LoVo (cell line): ENCODE measurements at places on chromosomes 16 and 17.
A peak's percentile ranks its signal among the peaks of the same experiment; 100 is the strongest.

DNA sequence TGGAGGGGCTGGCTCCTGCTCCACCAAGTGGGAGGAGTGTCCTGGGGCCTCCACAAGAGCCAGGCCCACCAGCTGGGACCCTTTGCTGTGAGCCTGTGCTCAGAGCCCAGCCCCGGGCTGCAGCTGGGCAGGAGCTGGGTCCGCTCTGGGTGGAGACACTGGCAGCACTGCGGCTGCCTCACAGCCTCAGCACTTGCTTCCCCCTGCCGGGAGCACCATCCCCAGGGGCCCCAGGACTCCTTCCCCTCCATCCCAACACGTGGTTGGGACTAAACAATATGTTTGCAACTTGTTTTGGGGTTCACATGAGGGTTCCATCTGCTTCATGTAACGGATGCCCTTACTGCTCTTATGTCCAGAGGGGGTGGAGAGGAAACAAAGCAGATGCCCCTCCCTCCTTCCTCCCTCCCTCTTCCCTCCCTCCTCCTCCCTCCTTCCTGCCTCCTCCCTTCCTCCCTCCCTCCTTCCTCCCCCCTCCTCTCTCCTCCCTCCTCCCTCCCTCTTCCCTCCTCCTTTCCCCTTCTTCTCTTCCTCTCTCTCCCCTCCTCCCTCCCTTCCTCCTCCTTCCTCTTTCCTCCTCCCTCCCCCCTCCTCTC is 16.3 kb upstream of the CBFA2T3 start:
- DNase-seq = no peak

DNA sequence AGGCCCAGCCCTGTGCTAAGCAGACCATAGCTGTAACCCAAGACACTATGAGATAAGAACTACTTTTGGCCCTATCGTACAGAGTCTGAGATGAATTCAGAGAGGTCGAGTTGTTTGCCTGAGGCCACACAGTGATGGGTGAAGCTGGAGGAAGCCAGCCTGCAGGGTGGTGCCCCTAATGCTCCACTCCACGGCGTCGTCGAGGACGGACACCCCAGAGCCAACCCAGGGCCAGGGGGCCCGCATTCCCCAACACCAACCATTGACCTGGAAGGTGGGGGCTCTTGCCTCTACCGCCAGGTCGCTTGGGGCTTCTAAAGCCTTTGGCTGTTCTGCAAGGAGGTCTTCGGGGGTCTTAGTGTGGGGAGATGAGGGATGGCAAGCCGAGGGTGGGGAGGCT is 84.1 kb downstream of the IRF8 start:
- no peak for DNase-seq

GRCh38 chr17:33832262-33832661 is 422.8 kb upstream of the CCL2 start:
- DNase-seq = no peak

GRCh38 chr17:2906901-2907300 is 110.7 kb downstream of the RAP1GAP2 start:
- DNase-seq = no peak

GRCh38 chr17:5391678-5392077 is 27.8 kb downstream of the NUP88 start:
- DNase-seq = no peak

DNA sequence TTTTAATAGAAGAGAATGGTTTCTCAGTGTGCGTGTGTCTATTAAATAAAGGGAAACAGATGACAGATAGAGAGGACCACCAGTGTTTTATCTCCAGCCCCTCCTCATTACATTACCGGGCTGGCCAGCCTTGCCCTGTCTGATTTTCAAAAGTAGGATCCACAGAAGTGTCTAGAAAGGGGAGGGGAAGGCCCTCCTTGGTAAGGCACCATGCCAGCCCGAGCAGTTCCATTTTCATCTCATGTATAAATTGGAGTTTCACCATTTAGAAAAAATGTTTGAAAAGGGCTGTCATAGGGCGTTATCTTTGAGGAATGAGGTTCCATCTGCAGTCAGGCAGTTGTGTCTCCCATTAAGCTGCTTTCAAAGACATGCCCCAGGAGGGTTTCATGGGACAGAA is 96.7 kb downstream of the SOCS1 start:
- no peak for DNase-seq

DNA sequence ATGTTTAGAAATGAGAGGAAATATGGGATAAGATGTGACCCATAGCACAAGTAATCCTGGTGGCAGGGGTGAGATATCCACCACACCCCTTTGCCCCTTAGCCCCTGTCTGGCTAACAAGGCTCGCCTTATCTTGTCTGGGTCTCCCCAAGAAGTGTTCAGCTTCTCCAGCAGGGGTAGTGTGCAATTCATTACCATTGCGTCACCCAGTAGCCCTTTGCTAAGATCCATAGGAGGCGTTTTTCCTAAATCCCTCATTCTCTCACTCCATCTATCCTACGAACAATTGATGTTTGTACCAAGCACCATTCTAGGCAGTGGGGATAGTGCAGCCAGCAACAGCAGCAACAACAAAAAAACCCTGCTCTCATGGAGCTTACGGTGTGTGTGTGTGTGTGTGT is 30.8 kb downstream of the CCDC42 start:
- no peak for DNase-seq

DNA sequence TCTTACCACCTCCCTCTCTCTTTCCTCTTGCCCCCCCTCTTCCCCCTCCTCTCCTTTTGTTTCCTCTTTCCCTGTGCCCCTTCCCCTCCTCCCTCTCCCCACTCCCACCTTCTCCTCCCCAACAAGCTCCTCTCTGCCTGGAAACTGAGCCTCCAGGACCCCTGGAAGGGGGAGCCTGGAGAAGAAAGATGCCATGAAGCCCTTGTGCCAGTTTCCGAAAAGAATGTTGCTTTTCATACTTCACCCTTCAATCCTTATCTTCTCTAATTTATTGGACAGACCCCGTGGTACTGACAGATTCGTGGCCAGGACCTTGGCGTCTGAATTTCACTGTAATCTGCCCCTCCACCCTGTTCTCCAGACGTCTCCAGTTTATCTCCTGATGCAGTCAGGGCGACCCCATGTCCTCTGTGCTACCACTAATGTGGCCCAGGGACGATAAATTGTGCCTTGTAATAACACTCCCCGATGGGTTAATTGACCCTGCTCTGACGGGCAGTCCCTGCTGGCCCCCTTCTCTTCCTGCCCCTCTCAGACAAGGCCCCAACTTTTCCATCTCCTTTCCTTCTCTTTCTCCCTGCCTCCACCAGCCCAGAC is 138.4 kb upstream of the GSE1 start:
- no peak for DNase-seq

- no peak for DNase-seq
Measured at GRCh38 chr16:53537626-53538025, 34.6 kb upstream of the AKTIP start.

GRCh38 chr16:11014136-11014535 is 69.8 kb downstream of the CLEC16A start:
- DNase-seq = no peak

GRCh38 chr17:39591958-39592954 is 15.5 kb downstream of the NEUROD2 start:
- DNase-seq = peak; percentile 59

- no peak for DNase-seq
Measured at GRCh38 chr16:49919327-49919726, 63.4 kb upstream of the ZNF423 start.

GRCh38 chr16:27636453-27637240 is 86.7 kb downstream of the KATNIP start:
- no peak for DNase-seq

GRCh38 chr17:28326114-28326513 is 7.1 kb downstream of the TMEM97 start:
- DNase-seq = no peak

GRCh38 chr16:26532456-26532855 is 534.3 kb upstream of the C16orf82 start:
- no peak for DNase-seq

DNA sequence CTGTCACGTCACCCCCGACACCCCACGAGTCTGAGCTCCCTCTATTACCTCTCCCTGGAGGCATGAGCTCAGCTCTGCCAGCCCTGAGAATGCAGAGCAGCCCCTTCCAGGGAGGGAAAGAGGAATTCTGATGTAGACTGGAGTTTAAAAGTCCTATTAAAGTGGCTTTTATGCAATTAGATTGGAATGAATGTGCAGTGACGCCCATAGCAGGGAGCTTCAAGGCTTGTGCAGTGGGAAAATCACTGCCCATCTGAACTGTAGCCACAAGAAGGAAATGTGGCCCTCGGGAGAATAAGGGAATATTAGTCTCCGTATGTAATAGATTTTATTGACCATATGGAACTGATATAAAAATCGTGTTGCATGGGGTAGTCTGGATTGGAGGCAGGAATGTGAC is 66.9 kb downstream of the ZNF423 start:
- DNase-seq = no peak

DNA sequence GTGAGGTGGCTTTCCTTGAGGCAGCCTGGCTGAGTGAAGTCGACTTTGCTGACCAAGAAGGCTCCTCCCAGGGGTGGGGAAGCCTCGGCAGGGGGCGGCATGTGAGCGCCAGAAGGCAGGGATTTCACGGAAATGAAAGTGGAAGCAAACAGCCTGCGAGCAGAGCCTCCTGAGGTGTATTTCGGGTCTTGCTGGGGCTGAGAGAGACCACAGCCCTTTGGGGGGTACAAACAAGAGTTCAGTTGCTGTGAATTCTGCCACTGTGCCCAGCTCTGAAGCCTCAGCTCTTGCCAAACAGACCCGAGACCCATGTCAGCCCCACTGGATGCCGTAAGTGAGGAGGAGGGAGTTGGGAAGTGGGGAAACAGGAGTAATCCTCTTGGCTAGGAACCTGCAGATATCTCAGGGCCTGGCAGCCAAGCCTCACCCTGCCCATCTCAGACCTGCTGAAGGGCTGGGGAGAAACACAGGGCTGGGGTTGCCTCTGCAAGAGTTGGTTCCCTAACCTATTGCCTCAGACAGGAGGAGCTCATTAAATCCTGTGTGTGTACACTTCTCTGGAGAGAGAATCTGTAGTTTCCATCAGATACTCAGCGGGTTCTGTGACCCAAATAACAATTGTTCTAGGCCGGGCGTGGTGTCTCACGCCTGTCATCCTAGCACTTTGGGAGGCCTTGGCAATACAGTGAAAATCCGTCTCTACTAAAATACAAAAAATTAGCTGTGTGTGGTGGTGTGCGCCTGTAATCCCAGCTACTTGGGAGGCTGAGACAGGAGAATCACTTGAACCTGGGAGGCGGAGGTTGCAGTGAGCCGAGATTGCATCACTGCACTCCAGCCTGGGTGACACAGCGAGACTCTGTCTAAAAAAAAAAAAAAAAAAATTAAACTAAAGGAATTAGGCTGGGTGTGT is at the start of gene IFI35:
Gene IFI35, plus strand, starts transcription at position 146 of the 913 bp plus-strand sequence. Its CDS starts 164 bp downstream, at position 310.
- peak; percentile 85 for DNase-seq

DNA sequence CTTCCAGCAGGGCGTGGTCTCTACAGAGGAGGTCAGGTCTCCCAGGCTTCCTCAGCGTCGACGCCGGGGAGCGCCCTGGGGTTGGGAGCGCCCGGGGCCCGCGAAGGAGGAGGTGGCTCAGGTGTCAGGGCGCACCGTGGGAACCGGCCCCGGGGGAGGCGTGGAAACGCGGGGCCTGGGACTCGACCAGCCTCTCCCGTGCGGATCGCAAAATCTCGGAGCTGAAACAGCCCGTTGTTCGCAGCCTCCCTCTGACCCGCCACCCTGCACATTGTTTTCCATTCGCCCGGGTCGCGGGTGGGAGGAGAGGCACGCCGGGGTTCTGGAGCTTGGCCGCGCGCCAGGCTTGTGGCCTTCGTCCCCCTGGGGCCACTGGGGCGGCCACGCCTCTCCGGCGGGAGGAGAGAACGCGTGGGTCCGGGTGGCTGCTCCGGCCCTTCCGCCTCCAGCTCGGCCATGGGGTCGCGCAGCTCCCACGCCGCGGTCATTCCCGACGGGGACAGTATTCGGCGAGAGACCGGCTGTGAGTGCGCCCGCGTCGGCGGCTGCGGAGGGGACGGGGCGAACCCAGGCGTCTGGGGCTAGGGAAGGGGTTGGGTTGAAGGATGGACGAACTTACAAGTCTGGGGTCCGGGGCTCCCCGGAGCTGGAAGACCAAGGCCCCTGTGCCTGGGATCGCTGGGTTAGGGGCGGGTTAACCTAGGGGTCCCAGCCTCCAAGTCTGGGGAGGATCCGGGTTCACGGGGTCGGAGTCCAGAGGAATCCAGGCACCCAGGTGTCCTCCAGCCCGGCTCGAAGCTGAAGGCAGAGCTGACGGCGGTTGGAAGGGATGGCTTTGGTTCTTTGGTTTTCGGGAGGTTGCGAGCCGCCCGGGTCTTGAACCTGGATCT is at the start of gene CHP2:
Gene CHP2, plus strand, starts transcription at position 433 of the 890 bp plus-strand sequence. Its CDS starts 24 bp downstream, at position 457.
- no peak for DNase-seq

GRCh38 chr16:85164838-85165516 is 52.7 kb upstream of the CIBAR2 start:
- no peak for DNase-seq

- no peak for DNase-seq
Measured at GRCh38 chr16:64470916-64471315, 650.9 kb downstream of the CDH11 start.

DNA sequence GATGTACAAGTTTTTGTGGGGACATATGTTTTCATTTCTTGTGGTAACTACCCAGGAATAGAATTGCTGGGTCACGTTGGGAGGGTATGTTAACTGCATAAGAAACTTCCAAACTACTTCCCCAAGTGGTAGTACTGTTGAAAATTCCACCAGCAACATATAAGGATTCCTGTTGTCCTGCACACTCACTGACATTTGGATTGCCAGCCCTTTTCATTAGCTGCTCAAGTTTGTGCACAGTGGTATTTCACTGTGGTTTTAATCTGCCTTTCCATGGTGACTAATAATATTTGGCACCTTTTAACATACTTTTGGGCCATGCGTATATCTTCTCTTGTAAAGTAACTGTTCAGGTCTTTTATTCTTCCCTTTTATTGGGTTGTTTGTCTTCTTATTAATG is 103.3 kb downstream of the GNAO1 start:
- DNase-seq = no peak

GRCh38 chr17:22692066-22692805 is 999.9 kb downstream of the KCNJ18 start:
- no peak for DNase-seq

GRCh38 chr17:72271603-72272002 is 150.8 kb downstream of the SOX9 start:
- DNase-seq = no peak

DNA sequence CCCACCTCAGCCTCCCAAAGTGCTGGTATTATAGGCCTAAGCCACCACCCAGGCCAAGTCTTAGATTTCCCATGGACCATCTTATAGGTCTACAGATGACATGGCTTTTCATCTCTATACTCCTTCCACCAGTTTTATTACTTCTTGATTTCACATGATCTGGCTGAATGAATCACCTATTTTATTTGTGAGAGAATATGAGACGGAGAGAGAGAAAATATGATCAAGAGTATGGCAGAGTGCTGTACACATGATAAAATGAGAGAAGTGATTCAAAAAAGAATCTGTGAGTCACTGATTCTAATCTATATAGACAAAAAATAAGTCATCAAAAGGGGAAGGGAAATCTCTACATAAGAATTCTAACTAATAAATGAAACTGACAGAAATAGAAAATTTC is 13.7 kb downstream of the ACSM1 start:
- no peak for DNase-seq

DNA sequence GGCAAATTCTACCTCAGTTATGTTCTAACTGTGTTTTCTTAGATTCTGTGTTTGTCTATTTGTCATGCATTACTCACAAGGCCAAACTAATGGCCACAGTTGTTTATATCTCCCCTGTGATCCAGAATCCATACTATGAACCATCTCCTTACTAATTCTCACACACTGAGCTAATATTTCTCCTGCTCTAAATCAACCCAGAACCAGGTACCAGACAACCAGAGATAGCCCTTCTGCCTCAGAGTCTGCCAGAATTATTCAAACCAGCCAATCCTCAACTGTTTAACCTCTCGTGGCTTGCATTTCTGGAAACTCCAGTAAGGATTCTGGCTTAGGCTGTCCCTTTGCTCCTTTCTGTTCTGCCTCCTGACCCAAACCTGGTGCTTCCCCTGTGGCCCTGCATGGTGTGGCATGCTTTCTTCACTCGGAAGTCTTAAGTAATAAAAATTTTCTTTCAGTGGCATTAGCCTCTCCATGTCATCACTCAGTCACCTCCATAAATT is 59.4 kb downstream of the EFCAB5 start:
- no peak for DNase-seq
